T-helper 2 cell (primary cell): ENCODE measurements at places on chromosomes 5 and 9.

DNA sequence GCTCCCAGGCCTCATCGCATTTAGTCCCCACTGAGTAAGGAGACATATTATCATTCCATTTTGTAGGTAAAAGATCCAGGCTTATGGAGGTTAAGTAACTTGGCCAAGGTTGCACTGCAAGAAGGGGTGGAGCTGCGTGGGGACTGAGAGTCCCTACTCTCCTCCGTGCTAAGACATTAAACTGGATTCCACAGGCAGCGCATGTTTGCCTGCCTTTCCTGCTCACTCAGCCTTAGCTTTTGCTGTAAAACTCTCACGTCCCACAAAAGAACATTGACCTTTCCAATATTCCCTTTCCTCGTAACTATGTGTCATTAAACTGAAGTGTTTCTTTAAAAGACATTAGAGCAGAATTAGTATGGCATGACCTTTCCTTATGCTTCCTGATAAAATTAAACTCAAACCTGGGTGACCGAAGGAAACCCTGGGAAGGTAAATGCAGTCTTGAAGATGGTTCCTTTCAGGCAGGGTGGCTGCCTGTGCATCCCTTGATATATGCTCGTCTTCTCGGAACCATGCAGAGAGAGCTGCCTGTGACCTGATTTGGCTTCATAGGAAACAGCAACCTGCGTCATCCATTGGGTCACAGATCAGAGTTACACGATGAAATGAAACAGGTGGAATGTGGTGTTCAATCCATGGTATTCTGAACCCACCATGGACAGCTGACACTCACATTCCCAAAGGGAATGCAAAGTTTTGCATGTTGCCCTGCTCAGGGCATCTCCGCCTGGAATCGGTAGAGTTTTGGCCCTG lies 85.9 kb downstream of the TMEM252 start:
- DNase-seq = no peak

- DNase-seq = no peak
Observed at GRCh38 chr9:109270441-109270840, 50.4 kb downstream of the EPB41L4B start.

GRCh38 chr5:151676314-151676712 lies 10.4 kb downstream of the SPARC start:
- DNase-seq = no peak

GRCh38 chr5:139146809-139147482 lies 51.2 kb downstream of the SIL1 start:
- no peak for DNase-seq

DNA sequence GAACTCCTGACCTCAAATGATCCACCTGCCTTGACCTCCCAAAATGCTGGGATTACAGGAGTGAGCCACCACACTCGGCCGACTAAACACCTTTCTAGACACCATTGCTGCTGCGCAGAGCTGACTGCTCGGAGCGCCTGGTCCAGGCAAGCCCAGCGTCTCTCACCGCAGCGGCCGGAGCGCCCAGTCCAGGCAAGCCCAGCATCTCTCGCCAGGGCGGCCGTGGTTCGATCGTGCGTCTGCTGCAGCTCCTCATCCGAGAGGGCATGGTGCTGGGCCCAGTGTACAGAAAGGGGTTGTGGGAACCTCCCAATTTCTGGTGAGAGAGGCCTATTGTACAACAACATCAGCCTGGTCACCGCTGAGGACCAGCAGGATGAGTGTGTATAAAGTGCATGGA lies 109.5 kb upstream of the RAPGEF1 start:
- no peak for DNase-seq

GRCh38 chr5:128764601-128765310 lies 200.5 kb upstream of the SLC27A6 start:
- no peak for DNase-seq

DNA sequence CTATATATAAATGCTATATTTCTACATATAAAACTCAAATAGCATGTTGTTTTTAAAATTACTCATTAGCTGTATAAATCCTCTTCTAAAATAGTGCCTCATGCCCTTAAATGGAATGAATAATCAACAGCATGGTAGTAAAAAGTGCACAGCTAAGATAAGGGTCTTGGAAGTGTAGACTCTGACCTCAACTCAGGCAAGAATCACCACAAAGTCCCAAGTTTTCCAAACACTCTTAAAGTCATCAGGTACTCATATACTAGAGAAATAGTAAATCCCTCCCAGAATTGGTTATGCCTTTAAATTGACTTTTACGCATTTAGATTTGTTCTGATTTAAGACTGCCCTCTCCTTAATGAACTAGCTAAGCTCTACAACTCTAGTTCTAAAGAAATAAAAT lies 113.8 kb downstream of the TMEM161B start:
- DNase-seq = no peak

- no peak for DNase-seq
Observed at GRCh38 chr5:72991394-72991793, 35.6 kb downstream of the FCHO2 start.

- no peak for DNase-seq
Observed at GRCh38 chr9:94139672-94140417, 55.6 kb downstream of the PTPDC1 start.

DNA sequence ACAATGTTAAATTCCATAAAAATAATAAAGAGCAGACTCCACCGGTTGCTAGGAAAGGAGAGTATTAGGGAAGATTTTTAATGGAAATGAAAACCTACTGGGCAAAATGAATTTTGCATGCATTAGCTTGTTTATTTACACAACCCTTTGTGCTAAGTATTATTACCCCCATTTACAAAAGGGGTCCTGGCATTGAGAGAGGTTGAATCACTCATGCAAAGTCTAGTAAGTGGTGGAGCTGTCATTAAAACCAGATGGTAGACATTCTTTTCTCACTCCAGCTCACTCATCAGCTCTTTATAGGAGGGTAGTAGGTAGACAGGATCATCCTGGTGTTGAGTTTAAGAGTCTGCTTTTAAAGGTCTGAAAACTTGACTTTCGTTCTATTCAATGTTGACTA lies 395.1 kb downstream of the PLK2 start:
- DNase-seq = no peak

- DNase-seq = no peak
Observed at GRCh38 chr5:102106599-102106998, 189.5 kb downstream of the SLCO4C1 start.

GRCh38 chr5:34045996-34046395 lies 3.0 kb upstream of the C1QTNF3 start:
- DNase-seq = no peak
